ENCODE measurements at places on chromosomes 2 and 18.
A peak's percentile ranks its signal among the peaks of the same experiment; 100 is the strongest.

GRCh38 chr18:11251891-11252270 is 102.5 kb upstream of the PIEZO2 start:
- no peak for DNase-seq

- no peak for DNase-seq
Measured at GRCh38 chr2:200367155-200367554, 60.7 kb downstream of the SPATS2L start.

GRCh38 chr2:219032051-219032745 is 9.1 kb downstream of the CFAP65 start:
- no peak for DNase-seq

DNA sequence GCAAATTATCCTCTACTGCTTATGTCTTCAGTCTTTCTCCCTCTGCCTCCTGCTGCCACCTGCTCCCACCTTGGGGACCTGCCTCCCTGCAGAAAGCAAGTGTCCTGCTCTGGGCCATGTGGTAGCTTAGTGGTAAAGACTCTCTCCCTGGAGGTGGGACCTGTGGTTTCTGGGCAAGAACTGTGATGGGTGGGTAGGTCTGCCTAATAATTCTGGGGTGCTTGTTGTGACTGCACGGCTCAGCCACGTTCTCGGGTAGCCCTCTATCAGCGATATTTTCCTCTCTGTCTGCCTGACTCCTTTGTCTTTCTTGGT is 16.4 kb upstream of the CD28 start:
- DNase-seq: no peak

- DNase-seq: no peak
Measured at GRCh38 chr18:50274941-50275340, 6.4 kb downstream of the MBD1 start.

GRCh38 chr2:219285894-219286425 is 6.8 kb downstream of the DNAJB2 start:
- peak; percentile 19 for DNase-seq

- no peak for DNase-seq
Measured at GRCh38 chr2:174078275-174078674, 113.1 kb upstream of the SP3 start.

DNA sequence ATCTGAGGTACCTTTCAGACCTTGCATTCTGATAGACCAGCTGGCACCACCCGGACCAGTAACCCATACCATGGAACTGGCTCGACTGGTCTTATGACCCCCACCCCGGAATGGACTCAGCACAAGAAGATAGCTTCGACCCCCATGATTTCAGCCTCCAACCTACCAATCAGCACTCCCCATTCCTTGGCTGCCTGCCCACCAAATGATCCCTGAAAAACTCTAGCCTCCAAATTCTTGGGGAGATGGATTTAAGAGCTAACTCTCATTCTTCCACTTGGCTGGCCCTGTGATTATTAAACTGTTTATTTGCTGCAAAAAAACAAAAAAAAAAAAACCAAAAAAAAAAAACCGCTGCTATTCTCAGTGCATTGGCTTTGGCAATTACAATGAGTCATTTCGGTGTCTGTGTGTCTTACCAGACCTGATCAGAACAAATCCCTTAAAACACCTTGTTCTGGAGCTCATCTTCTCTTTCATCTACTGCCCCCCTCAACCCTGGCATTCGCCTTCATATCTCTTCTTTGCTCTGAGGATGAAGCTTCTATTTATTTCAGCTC is 60.1 kb upstream of the KIF5C start:
- DNase-seq: no peak

DNA sequence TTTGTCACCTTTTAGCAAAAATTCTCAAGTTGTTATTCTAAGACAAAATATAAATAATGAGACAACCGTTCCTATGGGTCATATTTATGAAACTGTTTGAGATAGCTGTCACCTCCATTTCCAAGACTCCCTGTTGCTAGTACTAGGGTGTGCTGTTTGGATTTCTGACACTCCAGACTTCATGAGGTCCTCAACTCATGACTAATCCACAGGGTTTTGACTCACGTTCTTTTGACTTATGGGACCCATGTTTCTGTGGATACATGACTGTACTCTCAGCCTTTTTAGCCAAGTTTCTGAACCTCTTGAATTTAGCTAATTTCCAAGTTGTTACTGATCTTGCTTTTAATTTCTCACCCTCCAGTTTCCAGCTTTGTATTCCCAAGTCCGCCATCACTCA is 178.7 kb upstream of the FAM98A start:
- DNase-seq: no peak

GRCh38 chr18:50422286-50422898 is 47.5 kb downstream of the SKA1 start:
- DNase-seq: no peak

DNA sequence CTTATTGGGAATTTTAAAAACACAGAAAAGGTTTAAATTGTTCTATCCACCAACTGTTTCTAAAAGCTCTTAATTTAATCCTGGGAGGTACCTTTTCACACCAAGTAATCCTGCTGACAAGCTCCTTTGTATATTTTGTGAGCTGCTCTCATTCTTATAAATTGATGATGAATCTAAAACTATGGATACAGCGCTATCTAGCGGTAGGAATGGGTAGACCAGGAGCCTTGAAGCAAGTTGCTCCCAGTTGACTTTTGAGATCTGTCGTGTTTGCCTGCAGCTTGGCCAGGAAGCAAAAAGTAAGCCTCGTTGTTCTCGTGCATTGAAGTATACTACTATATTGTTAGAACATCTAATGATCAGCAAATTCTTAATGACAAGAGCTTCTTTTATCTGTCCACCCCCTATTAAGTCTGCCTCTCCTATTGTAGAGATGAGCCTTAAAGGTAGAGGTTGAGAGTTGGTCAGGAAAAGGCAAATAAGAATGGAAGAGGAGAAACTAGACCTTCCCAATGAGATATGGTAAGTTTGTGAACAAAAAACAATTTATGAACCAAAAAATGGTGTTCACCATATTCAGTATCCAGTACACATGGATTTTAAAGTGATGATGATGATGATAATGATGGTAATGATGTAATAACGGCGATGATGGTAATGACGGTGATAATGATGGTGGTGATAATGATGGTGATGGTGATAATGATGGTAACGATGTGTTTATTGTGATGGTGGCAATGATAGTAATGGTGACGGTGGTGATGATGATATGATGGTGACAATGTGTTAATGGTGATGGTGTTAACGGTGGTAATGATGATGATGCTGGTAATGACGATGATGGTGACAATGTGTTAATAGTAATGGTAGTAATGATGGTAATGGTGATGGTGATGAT is 212.1 kb upstream of the NCKAP5 start:
- peak; percentile 32 for DNase-seq

DNA sequence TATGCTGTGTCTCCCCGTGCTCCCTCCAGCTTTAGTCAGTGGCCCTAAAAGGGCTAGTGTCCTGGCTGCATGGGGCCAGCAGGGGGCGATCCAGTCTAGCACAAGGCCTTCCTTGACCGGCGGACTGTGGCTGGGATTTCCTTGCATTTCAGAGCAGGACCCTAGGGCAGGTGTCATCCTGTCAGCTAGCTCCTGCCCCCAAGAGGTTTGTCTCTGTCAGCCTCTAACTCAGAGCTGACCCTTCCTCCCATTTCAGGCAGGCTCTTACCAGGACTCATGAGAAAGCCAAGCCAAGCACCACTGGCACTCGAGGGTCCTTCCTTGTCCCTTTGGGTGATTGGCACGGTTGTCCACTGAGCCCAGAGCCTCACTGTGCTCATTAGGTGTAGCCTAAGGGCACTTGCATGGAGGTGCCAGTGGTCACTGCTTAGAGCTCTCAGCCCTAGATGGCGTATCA is 140.3 kb downstream of the RPIA start:
- peak; percentile 74 for DNase-seq

DNA sequence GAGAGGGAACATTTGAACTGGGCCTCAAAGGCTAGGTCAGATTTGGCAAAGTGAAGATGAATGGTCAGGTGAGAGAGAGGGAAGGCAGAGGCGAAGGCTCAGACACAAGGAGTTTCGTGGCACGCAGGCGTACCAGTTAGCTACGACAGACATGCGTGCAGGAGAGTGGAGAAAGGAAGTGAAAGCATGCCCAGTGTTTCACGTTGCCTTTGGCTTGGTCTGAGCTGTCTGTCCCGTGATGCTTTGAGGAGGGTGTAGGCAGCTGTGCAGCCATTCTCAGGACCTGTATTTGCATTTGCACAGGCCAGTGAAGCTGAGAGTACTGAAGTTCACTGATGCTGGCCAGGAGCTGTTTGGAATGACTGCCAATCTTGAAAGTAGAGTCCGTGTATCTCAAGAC is 69.5 kb downstream of the HNRNPLL start:
- peak; percentile 69 for DNase-seq

DNA sequence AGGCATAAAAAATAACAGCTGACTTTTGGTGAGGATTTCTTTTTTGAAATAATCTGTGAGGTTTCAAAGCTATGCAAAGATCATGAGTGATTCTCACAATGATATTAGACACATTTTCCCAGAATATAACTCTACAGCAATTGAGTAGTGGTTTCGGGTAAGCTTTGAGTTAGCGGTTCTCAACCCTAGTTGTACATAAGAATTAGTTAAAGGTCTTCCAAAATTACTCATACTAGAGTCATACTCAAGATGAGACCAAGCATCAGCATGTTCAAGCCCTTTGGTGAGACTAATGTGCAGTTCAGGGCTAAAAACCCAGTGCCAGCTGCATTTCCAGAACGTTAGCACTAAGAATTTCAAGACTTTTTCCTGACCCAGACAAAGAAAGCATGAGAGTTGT is 31.1 kb downstream of the DSG4 start:
- DNase-seq: no peak

DNA sequence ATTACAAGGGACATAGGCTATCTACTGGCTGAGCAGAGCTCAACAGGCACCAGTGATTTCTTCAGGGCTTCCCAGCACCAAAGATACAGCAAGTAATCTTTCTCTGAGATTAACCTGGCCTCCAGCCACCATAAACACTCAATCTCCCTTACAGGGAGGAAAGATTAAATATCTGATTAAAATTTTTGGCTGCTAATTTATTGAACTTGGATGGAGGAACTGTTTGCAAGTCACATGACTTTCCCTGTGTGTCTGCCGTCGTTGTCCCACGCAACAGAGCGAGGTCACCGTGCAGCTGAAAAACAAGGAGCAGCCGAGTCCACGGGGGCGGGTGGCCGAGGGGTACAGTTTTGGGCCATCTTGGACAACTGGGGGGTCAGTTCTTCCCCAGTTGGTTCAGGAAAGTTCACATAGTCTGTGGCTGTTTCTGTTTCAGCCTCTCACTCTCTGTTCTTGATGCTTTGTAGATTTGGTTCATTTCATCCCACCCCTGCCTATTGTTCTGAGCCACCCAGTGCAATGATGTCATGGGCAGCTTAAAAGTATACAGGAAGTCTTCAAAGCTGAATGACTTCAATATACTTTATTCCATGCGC is 186.8 kb upstream of the CTAGE1 start:
- DNase-seq: no peak

DNA sequence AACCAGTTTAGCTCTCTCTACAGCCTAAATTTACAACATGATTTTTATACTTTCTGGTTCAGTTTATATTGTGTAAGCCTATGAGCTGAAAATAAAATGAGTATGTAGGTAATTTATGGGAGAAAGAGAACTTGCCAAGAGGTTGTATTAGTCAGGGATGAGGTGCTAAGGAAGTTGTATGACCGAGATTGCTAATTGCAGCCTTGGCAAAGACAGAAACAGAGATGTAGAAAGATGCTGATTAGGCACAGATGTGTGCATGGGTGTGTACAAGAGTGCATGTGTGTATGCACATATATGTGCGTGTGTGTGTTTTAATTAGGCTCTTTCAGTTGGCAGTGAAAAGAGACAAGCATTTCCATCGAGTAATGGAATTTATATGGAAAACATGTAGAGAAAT is 213.9 kb downstream of the FBXO15 start:
- DNase-seq: no peak

- DNase-seq: no peak
Measured at GRCh38 chr2:205767617-205768016, 85.3 kb downstream of the NRP2 start.

DNA sequence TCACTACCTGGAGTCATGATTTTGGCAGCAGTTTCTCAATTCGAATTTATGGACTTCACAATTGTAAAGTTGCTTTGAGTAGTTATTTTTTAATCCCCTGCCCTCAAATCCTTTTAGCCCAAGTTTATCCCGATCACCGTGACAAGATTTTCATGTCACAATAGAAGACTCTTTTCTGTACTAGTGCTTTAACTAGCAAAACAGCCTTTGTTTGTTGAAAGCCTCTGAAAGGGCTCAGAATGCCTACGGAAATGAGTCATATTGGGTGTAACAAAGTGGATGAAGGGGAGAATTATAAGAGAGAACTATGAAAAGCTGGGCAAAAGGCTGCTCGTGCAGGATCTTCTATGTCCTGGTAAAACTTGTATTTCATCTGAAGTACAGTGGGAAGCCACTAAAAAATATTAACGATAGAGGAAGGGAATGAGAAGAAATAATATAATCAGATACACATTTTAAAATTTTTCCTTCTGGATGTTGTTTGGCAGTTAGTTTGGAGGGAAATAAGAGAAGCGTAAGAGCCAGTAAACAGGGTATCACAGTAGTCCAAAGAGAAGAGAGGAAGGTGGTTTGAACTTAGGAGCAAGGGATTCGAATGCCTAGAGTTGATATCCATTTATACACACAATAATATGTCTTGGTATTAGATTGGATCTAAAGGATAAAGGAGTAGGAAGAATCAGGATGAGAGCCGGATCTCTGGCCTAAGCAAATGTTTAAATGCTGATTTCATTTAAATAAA is 114.9 kb downstream of the GALNT13 start:
- DNase-seq: no peak

DNA sequence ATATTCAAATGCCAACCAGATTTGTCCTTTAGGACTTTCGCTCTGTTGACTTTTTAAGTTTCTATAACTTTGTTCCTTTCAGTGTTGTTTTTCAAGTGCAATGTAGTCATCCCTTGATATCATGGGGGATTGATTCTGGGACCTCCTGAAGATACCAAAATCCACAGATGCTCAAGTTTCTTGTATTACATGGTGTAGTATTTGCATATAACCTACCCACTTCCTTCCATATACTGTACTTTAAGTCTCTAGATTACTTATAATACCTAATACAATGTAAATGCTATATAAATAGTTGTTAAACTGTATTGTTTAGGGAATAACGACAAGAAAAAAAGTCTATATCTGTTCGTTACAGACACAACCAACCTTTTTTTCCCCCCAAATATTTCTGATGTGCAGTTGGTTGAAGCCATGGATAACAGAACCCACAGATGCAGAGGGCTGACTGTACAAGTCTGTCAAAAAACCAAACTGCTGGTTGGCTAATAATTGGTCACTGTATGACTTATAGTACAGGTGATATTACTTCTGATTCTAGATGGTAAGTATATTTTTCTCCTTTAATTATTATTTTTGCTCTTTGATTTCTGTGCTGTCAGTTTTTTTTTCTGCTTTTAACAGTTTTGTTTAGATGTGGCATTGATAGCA is 201.7 kb upstream of the STON1 start:
- DNase-seq: no peak

GRCh38 chr2:52968043-52968442 is 799.6 kb upstream of the CHAC2 start:
- DNase-seq: no peak

GRCh38 chr2:241041589-241042158 is 43.3 kb downstream of the SNED1 start:
- DNase-seq: peak; percentile 75

GRCh38 chr2:160258492-160258805 is 58.4 kb upstream of the ITGB6 start:
- no peak for DNase-seq

All from GM13976 (cell line).